SHP77 (cell line): ENCODE measurements at places on chromosomes 2 and 18.

GRCh38 chr18:36073676-36074075 is 6.3 kb upstream of the RPRD1A start:
- no peak for DNase-seq

DNA sequence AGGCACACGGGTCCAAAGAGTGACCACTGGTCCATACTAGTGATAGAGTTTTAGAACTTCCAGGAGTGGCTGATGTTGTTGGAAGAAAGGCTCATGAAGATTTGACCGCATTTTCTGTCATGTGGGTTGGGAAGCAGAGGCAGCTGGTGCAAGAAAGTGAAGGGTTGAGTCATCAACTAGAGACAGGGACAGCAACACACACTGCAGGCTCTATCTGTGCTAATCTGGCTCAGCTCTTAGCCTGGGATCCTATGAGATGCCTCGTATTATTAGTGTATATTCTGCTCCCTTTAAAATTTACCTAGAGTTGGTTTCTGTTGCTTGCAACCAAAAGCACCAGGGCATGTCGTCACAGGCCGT is 2.5 kb upstream of the SH3RF3 start:
- no peak for DNase-seq

DNA sequence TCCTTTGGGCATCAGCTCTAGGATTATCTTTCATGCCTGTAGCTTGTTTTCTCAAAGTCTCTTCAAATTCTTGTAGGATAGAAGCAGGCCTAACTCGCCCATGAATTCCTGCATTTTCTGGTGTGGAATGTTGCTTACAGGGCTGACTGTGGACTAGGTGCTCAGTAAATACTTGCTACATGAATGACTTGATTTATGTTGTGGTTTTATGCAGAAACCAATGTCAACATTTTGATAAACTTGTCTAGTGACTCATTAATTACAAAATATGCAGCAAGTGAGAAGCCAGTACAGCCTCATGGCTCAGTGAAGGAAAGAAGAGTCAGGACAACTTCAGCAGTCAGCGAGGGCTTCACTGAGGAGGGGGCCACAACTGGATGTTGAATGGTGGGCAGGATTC is 110.6 kb upstream of the SIX2 start:
- DNase-seq, result no peak

DNA sequence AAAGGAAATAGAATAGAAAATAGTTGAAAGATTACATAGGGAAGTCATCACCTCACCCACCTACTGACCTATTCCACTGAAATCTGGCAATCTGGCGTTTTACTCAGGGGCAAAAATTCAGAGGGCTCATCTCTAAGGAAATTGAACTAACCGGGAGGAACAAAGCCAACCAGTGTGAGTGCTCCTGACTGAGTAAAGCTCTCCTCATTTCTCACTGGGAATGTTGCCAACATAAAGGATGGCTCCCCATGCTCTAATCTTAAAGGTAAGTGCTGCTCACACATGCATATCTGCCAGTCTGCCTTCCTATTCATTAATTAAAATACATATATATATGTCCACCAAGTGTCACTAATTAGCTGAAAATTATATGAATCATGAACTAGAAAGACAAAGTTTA is 13.5 kb upstream of the DOK6 start:
- DNase-seq, result peak; percentile 14

GRCh38 chr2:10581021-10581420 is 108.8 kb downstream of the NOL10 start:
- DNase-seq, result no peak

DNA sequence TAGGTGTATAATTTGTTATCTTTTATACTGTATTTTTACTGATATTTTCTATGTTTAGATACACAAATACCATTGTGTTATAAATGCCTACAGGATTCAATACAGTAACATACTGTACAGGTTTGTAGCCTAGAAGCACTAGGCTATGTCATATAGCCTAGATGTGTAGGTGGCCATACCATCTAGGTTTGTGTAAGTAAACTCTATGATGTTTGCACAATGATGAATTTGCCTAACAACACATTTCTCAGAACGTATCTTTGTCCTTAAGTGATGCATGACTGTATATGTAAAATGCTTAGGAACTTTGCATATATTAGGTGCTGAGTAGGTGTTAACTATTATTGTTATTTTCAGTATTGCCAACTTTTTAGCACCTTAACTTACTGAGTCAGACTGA is 17.3 kb downstream of the UNC80 start:
- DNase-seq, result no peak
